ENCODE measurements at places on chromosomes 12 and 14.
A peak's percentile ranks its signal among the peaks of the same experiment; 100 is the strongest.

DNA sequence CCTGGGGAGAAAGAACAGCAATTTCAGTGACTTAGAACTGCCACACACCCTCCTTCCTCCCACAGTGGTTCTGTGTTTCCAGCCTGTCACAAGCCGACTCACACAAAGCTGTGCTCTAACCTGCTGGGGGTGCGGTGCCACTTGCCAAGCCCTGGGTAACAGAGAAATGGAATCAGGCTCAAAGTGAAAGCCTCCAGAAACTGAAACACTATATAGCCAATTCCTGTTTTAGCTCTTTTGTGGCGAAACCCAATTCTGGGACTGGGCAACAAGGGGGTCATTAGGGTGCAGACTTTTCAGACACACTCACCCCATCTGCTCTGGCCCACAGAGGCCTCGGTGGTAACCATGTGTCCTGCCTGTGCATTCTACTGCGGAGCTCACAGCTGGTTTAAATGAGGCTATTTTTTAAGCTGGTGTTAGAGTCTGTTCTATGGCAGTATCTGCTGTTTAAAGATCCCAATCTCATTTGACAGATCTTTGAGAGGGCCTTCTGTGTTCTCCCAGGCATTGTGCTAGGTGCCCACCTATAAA, 15.2 kb upstream of the ACTR6 start:
- no peak for DNase-seq

- peak; percentile 80 for DNase-seq
These were observed 50.5 kb downstream of the B4GALNT3 start for GRCh38 chr12:510071-510825.

GRCh38 chr12:99917711-99918402, 66.9 kb downstream of the ANKS1B start:
- DNase-seq = no peak

DNA sequence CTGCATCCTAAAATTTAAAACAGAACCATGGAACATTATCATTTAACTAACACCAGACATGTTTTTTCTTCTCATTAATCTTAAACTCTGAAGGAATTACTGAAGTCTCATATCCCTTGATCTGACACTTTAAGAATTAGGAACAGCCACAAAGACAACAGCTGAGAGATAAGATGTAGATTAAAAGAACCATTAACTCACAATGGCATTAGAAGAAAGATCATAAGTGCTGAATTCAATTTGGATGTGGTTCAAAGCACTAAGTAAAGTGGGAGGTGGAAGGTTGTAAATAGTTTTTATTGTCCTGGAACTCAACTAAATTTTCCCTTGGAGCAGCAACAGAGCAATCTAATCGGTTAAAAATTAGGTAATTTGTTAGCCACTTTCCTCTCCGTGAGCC, 199.0 kb upstream of the ATP2B1 start:
- no peak for DNase-seq

DNA sequence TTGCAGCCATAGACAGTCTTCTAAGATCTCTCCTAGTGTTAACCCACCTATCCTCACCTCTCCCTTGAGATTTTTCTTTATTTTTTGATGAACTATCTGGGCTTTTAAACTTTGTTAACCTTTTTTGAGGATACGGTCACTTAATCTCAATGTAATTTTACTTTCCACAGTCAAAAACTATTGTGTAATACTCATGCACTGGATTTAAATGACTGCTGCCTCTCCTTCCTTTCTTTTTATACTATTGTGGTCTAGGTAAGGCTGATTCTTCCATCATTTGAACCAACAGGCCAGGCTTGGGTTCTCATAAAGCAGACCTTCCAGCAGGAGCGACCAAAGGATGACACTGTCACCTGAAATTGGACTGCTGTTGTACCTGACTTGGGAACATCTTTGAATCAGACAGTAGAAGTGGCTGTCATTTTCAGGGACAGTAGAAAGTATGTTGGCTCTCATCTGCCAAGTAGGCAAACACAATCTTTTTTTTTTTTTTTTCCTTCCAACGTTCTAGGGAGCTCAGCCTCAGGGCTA, 689 bp upstream of the PDE3A start:
- DNase-seq = no peak

- no peak for DNase-seq
These were observed 8.8 kb downstream of the TAMALIN start for GRCh38 chr12:52015532-52016041.

- DNase-seq = no peak
These were observed 93.0 kb downstream of the SLC25A47 start for GRCh38 chr14:100416081-100416680.

DNA sequence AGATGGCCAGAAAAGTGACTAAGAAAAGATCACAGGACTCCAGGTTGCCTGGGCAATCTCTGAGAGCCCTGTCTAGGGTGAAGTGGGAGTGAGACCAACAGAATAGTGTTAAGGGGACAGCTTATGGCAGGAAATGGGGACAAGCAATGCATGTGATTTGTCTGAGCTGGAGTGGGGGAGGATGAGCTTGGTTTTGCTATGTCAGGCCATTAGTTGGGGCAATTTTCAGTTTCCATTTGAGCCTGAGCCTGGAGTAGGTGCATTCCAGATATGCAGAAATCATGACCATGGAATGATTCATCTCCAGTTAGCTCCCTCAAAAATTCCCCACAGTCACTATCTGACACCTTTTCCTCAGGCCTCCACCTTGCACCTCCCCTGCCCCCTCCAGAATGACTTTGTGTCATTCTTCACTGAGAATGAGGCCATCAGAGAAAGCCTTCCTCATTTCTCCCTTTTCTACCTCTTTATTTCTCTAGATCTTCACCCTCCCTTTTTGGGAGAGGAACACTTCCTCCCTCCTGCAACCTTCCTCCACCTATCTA, 150.9 kb upstream of the PLEKHG7 start:
- DNase-seq = no peak

DNA sequence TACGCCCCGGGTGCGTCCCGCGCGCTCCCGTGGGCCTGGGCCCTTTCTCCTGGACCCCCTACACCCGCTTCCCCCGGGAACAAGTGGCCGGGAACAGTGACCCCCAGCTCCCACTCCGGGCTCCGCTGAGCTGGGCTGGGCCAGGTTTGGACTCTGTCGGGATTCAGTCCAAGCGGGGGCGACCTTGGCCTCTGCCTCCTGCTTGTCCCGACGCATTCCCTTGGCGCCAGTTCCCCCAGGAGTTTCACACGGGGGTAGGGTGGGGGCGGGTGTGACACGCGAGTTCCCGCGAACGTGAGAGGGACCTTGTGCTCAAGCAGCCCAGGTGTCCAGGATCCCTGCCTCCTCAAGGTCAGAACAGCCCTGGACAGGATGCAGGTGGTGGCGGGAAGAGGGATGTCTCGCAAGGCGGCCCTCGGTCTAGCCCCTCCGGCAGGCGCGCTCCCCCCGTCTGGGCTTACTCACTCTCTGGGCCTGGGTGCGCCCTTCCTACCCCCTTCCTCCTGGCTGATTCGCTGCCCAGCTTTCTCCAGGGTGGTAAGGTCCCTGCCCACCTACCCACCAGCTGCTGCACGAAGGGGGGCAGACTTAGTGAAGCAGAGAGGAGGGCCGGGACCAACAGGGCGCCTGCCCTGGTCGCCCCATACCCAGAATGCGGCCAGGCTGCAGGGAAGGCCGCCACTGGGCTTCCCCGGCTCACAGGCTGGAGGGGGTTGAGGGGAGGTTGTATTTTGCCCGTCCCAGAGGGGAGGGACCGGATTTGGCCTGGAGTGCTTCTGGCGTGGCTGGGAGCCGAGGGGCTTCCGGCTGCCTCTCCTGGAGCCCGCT, 862 bp downstream of the CRIP2 start:
- peak; percentile 51 for DNase-seq

DNA sequence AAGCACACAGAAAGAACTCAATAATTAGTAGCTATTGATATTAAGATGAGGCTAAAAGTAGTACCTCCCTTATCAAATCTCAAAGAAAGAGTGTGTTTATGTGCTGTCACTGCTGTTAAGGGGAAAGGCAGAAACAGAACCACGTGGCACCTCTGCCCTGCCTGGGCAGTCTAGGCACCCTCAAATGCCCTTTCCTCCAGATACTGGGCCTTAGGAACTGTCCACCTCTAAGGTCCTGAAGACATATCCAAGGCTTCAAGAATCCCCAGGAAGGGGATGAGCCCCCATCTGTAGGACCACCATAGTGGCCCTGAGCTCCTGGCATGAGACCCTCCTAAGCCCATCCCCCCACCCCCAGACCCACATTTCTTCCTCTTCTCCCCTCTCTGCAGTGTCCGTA, 29.1 kb downstream of the NGB start:
- peak; percentile 16 for DNase-seq

All from COLO829 (cell line).